Tibial artery (tissue), 4 donors: ENCODE measurements at places on chromosomes 5 and 9.

- DNase-seq, result no peak
Observed at GRCh38 chr5:99169309-99169708, 240.5 kb upstream of the CHD1 start.

DNA sequence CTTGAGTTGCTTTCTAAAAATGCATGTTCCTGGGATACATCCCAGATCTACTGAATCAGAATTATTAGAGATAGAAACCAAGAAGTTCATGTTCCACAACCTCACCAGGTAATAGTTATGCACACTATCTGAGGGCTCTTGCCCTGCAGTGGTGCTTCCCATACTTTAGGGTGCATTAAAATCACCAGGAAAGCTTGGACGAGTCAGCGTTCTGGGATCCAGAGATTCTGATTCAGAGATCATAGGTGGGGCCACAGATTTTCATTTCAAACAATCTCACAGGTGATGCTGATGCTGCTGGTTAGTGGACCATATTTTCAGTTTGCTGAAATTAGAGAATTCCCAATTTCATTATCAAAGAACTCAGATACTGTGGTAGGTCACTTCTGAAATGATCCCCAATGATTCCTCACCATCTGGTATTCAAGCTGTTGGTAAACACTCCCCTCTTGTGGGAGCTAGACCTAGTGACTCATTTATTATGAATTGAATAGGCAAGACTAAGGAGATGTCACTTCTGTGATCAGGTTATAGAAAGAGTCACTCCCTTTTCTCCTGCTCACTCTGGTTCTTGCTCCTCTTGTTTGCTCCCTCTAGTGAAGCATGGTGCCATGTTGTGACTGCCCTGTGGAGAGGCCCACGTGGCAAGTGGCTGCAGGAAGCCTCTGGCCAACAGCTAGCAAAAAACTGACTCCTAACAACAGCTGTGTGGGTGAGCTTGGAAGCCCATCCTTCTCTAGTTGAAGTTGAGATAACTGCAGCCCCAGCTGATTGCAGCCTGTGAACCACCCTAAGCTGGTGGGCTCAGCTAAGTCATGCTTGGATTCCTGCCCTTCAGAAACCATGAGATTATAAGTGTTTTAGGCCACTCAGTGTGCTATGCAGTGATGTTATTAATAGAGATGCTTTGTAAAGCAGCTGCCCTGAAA is 59.8 kb downstream of the SH3TC2 start:
- DNase-seq, result no peak

DNA sequence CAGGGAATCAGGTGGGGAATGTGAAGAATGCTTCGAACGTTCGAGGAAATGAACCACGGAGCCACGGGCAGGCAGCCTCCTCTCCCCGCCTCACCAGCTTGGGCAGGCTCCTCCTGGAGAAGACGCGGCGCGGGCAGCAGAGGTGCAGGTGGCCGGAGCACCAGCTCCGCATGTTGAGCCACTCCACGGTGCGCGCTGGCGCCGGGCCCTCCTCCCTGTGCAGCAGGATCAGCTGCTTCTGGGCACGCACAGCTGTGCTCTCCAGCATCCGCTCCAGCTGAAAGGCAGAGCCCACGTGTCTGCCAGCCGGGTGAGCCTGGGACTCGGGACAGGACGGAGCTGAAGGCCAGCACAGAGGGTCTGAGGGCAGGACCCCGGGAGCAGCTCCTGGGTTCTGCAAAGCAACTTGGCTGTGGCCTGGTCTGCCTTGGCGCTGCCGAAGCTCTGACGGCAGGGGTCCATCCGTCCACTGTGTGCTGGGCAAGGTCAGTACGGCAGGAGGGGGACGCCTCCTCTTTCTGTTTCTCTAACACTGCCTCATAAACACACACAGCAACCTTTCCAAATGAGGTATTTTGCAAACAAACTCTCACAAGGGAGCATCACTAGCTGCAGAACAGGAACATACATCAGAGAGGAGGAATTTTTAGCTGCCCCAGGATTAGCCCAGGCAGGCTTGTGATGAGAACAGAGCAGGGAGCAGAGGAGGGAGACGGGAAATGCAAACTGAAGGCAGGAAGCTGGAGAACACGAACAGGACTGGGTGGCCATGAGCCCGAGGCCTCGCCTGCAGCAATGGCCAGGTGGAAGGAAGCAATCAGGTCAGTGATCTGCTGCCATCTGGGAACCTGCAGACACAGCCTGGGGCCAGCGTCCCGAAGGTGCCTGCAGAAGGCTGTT is 20.1 kb upstream of the NSMF start:
- DNase-seq, result peak; percentile 60

DNA sequence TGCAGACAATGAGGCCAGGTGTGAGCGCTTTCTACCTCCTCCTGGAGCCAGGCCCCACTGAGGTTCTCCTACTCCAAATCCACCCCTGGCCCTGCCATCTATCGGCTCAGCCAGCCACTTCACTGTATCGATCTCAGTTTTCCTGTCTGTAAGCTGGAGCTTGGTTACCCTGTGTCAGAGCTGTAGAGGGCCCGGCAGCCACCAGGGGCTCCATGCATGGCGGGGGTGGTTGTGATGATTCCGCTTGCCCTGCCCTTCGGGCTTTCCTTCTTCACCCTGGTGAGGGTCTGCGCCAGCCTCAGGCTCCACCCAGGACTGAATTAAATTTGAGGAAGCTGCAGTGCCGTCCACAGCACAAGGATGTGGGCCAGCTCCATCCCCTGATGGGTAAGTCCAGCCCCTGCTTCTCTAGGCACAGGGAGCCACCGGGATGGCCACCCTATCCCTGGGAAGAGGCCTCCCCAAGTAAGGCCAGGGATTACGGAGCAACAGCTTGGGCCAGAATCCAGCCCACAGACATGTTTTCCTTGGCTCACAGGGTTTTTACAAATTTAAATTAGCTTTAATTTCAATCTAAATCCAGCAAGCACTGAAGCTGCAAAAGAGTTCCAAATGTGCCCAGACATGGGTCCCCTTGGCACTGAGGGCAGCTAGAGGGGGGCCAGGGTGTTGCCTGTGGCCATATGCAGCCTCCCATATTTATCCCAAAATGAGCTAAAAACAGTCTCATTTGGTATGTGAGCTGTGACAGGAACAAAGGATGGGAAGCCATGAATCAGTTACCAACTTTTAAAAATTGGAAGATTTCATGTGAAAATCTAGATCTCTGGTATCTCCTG is 89.1 kb upstream of the FBXW11 start:
- peak; percentile 29 for DNase-seq

GRCh38 chr9:111992523-111992922 is 95.9 kb downstream of the UGCG start:
- DNase-seq, result no peak
